ENCODE measurements at places on chromosomes 3 and 15. TPM values are rescaled to one million over a fixed set of nuclear protein-coding genes. Genes with fewer than 3 reads are reported as not detected.

ECT2 gene
- 4.1 TPM for total RNA-seq

LDHAL6B gene
- not detected for total RNA-seq

EOMES gene
- total RNA-seq: 3.4 TPM

PP2D1 gene
- not detected for total RNA-seq

MAPK6 gene
- 88.9 TPM for total RNA-seq

FBXL2 gene
- 0.10 TPM for total RNA-seq

GOLGA8G gene
- total RNA-seq: not detected

CACNA1D gene
- total RNA-seq: 0.84 TPM

REC114 gene
- not detected for total RNA-seq

SERPINI1 gene
- 2.5 TPM for total RNA-seq

NEK11 gene
- total RNA-seq: 4.2 TPM

TMF1 gene
- 81.4 TPM for total RNA-seq

BDH1 gene
- total RNA-seq: 8.9 TPM

CAV3 gene
- not detected for total RNA-seq

SNRPN gene
- 89.0 TPM for total RNA-seq

GOLGA8T gene
- total RNA-seq: not detected

GATM gene
- total RNA-seq: 2.3 TPM

ATP2B2 gene
- total RNA-seq: not detected

TNNC1 gene
- 0.31 TPM for total RNA-seq

GP5 gene
- total RNA-seq: 3.8 TPM

MNS1 gene
- not detected for total RNA-seq

FEM1B gene
- 88.2 TPM for total RNA-seq

GPR156 gene
- total RNA-seq: 0.42 TPM

PLXNB1 gene
- total RNA-seq: 0.63 TPM

ZNF774 gene
- under 0.01 TPM for total RNA-seq

DUOX2 gene
- 0.10 TPM for total RNA-seq

TNFAIP8L3 gene
- 0.31 TPM for total RNA-seq

DNAH1 gene
- 20.9 TPM for total RNA-seq

Data from mononuclear cell (primary cell).